ENCODE measurements at places on chromosomes 3 and 15.

DNA sequence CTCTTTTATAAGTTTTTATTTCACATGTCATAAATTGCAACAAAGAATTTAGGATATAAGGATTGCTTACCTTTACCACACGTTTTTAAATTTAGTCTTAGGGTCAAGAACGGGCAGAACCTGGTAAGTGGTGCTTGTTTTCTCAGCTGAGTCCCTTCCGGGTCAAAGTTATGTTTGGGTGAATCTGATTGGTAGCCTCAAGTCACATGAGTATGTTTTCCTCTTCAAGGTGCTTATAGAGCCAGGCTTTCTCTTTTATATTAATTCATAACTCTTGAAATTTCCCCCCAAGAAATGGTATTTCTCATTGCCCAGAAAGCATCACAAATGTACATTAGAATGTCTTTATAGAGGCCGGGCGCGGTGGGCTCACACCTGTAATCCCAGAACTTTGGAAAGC is 415.7 kb upstream of the ROBO2 start:
- no peak for DNase-seq

- no peak for DNase-seq
Measured at GRCh38 chr3:177882124-177882648, 654.0 kb upstream of the KCNMB2 start.

- no peak for DNase-seq
Measured at GRCh38 chr15:71515375-71516186, 294.8 kb upstream of the NR2E3 start.

GRCh38 chr3:159128628-159129027 is 326.8 kb downstream of the MFSD1 start:
- DNase-seq, result peak; percentile 48

DNA sequence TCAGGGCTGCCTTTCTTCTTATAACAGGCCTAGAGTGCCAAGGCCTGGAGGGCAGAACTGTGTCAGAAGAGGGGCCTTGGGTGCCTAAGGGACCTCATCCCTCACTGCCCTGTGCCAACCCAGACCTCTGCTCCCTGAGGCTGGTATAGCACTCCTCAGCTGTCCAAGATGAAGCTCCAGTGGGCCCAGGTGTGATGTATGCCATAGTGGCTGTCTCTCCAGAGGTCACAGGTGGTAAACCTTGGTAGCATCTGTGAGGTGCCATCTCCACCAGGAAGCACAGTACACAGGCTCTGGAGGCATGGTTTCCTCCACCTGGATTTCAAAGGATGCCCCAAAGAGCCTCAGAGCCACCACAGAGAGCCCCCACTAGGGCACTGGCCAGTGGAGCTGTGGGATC is 12.3 kb upstream of the KLHL40 start:
- no peak for DNase-seq

GRCh38 chr3:24272875-24273274 is 221.8 kb downstream of the THRB start:
- no peak for DNase-seq

DNA sequence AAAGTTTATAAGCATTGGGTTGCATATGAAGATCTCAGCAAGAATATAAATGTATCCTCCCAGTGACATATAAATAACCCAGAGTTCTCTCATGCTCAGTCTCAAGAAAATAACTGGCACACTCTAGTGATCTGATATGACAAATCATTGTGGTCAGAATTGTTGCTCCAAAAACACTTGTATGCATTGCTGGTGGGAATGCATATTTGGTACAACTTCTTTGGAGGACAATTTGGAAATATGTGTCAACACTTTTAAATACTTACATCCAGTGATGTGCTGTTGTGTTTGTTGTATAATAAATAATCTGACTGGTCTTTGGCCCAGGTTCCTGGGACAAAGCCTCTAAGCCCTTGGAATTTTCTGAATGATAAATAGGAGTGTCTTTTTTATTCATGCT is 66.7 kb upstream of the STT3B start:
- no peak for DNase-seq

- DNase-seq, result peak; percentile 12
Measured at GRCh38 chr15:36230776-36231175, 348.6 kb upstream of the CDIN1 start.

- no peak for DNase-seq
Measured at GRCh38 chr15:49919034-49919433, 200.0 kb downstream of the ATP8B4 start.

Measured in AG20443 (cell line).